Muscle of back (tissue), 13 donors: ENCODE measurements at places on chromosomes 5 and 9. TPM values are rescaled to one million over a fixed set of nuclear protein-coding genes. Genes with fewer than 3 reads are reported as not detected.

DNA sequence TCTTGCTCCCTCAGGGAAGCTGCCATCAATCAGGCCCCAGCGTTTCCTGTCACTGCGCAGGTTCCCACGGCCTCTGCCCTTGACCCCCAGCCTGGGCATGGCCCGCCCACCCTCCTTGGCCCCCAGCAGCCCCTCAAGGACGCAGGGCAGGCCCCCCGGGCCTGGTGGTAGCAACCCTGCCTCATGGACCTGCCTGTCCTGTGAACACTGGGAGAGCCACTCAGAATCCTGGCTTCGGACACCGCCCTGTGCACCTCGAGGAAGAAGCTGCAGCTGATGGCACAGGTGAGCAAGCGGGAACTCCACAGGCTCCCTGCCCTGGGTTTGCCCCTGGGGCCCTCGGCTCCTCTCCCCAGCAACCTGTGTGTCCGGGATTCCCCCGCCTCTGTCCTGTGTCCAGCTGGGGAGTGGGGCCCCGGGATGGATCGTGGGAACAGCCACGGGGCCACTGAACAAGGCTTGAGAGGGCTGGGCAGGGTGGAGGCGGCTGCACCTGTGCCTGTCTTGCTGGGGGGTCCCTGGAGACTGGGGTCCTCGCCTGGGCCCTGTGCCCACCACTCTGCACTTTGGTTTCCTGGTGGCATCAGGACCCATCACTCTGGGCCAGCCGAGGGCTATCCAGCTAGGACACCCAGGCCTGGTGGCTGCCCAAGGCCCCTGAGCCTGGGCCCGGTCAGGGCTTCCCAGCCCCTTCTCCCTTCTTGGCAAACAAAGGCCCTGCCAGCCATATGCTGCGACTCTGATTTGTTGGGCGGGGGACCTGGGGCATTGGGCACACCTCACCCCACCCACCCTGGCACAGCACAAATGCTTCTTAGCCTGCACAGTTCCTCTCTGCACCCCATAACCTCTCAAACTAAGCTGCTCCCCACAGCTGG is 33.5 kb upstream of the EGFL7 start:
- DNase-seq: no peak

DNA sequence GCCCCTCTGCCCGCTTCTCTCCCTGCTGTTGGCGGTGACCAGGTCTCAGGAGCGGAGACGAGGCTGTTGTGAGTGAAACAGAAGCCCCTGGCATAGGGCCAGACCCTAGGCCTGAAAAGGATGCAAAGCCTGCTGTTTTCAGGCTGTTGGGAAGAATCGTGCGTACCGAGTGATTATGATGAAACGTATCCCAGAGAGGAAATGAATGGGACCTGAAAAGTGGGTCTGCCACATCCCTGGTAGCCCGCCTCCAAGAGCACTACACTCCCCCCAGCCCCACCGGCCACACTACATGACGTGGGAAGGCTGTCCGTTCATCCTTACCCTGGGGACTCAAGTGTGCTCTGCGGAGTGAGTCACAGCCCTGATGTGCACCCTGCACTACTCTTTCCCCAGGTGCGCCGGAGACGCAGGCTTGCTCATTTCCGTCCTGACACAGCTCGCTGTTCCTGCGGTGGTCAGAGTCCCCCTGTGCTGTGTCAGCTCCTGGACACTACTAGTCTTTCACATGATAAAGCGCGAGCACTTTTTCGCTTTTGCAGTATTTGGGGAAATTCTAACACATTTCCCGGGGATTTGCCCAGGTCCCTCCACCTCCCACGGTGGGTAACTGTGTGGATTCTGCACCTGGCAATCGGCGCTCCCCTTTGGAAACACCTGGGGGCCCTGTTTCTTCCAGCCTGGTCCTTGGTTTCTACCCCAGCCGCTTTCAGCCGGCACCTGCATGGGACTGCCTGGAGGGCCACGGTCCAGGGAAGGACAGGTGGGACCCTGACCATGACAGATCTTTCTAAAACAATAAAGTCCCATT is 91.5 kb downstream of the ANKRD33B start:
- DNase-seq: no peak

DNA sequence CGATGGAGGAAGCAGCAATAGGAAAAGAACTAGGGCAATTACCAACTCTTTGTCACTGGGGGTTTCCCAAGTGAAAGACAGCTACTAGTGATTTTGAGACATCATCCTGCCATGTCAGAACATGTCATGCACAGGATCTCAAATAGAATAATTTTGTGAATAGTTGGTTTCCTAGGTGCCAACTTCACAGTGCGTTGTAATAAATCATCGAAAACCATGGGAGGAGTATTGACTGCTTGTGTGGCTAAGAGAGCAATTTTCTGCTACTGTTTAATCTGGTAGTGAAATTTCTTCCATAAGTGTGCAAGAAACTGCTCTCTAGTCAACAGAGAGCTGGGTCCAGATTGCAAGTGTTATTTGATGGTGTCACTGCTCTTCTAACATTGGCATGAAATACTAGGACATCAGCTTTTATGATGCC is 168.6 kb downstream of the NNT start:
- peak; percentile 26 for DNase-seq

- DNase-seq: no peak
These were observed 90.6 kb downstream of the PSD2 start for GRCh38 chr5:139886213-139886612.

ADGRD2 gene
- not detected for polyA plus RNA-seq
